GF-D8 (cell line): ENCODE measurements at places on chromosomes 4 and X.

DNA sequence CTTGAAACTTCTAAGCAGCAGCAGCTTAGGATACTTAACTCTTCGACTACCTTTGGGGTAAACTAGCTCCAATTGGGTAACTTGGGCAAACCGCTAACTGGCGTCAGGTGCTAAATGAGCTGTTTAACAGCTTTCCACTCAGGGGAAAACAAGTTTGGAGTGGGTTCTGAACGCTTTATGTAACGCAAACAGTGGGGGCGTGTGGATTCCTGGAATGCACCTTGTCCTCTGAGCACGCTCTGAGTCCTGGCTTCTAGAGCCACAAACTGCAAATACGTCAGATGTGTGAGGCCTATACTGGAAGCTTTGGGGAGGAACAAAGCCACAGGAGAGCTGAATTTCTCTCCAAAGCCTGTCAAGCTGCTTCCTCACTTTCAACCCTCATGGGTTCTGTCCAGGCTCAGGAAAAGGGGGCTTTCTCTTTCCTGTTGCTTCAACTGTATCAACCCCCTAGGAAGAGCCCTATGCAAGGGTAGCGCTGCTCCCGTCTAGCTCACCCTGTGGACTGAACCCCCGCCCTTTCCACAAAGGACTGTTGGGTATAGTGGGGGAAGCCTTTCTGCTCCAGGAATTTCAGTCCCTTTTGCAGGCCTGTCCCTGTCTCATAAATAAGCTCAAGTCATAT, 4.5 kb upstream of the WDR1 start:
- DNase-seq, result no peak

DNA sequence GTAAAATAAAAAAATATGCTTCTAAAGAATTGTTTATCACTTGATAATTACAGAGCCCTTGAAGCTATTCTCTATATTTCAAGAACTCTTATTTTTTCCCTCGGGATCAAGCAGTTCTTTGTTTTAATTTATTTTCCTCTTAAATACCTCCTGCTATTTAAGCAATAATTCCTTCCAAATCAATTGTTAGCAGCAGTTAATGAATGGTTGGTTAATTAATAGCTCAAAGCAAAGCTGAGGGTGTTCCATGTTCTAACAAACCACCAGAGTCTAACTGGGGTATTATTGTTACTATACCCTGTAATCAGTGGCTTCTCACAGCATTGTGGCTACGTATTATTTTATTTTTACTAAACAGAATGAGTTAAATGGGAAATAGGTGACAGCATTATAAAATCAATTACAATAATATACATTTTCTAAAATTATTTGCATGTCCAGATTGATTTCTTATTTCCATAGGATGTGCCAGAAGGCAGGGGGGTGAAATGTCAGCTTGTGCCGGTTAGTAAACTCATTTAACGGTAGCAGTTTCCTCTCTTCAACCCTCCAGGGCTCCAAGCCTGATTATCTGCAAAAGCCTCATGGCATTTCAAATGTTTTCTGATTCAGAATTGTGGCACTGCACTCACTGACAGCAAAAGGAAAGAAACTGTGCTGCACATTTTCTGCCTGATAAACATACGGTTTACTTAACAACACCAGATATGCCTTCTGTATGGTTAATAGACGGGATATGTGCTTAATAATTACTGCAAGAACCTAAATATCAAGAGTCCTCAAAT, 286.9 kb upstream of the EMCN start:
- no peak for DNase-seq

GRCh38 chr4:25859429-25860148, 3.2 kb downstream of the SEL1L3 start:
- no peak for DNase-seq

- DNase-seq, result no peak
These were observed 6.8 kb downstream of the STAP1 start for GRCh38 chr4:67565284-67565683.

GRCh38 chr4:151204925-151205524, 71.9 kb upstream of the PRSS48 start:
- DNase-seq, result no peak

GRCh38 chr4:169530048-169530447, 82.3 kb downstream of the NEK1 start:
- DNase-seq, result no peak

DNA sequence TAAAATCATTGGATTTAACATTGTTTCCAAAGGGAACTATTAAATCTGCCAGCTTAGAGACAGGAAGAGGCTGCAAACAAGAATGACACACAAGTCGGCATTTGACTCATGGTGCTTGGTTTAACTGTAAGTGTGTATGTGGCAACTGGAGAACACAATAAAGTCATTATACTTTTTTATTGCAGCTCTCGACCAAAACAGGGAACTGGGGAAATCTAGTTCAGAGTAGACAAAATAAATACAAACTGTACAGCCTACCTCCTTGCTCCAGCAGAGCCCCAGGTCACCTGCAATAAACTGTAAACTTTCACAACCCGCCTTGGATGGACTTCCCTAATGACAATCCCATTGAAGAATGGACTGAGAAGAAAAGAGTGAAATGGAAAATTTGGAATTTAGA, 24.0 kb downstream of the NPY5R start:
- DNase-seq, result no peak

GRCh38 chr4:90457817-90458216, 330.6 kb downstream of the CCSER1 start:
- DNase-seq, result no peak

DNA sequence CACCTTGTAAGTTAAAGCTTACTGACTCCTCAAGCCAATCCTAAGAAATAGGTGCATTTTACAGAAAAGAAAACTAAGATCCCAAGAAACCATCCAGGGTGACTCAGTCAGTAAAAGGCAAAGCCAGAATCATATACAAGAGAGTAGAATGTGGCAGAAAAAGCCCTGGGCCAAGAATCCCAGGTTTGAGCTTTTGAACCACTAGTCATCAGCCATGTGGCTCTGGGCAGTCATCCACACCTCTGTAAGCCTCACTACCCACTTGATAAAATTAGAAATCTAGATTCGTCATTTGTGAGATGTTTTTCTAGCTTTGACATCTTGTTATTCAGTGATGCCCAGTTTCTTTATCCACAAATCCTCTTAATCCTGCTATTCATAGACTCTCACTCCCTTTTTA, 122.2 kb upstream of the PDE5A start:
- DNase-seq, result no peak

GRCh38 chr4:98540803-98541202, 117.6 kb downstream of the TSPAN5 start:
- DNase-seq, result no peak
